CD14-positive monocyte (primary cell): ENCODE measurements at places on chromosomes 11 and 22.

DNA sequence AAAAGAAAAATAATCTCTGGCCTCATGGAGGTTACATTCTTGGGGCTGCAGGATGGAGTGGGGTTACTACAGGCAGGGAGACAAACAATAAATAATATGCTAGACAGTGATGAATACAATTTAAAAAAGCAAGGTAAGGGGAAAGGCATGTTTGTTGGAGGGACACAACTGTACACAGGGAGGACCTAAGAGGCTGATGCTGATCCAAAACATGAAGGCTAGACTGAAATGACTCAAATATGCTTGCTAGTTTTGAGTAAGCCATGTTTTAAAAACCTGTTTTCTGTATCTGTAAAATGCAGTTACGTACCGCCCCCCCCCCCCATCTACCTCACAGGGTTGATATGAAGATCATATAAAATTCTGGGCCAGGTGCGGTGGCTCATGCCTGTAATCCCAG is 44.0 kb downstream of the EIF4ENIF1 start:
- no peak for DNase-seq

DNA sequence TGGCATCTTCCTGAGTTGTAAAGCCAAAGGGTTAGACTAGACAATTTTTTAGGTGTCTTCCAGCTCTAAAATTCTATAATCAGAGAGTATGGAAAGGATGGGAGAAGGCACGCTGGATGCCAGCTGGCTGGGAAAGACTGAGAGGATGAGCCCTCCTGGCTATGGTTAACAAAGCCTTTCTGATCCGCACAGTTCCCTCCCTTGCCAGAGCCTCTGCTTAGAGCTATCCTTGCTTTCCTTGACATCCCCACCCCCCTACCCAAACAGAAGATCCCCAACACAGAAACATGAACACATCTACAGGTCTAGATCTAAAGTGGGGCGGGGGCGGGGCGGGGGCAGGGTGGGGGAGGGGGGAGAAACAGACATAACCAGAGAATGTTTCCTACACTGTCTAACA is 6.5 kb downstream of the TCF20 start:
- DNase-seq: no peak

DNA sequence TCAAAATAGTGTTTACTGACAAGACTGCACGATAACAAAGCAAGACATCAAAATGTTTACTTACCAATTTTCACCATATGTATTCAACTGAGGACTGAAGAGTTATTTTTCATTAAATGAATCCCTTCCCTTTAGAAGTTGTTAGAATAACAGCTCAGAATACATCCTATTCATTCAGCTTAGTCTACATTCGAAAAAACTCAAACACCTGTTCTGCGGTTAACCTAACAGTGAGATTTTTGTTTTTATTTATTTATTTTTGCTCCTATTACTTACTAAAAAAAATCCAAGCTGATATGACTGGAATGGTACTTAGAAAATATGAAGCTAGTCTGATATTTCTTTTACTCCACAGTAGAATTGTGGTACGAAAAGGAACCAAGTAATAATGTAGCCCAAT is 10.0 kb downstream of the KCNA4 start:
- DNase-seq: no peak

- no peak for DNase-seq
These were observed 601.3 kb downstream of the BUD13 start for GRCh38 chr11:116171271-116172140.

GRCh38 chr11:17734418-17734911 is at the start of gene KCNC1:
KCNC1 (plus strand) TSS chr11:17734781; CDS start chr11:17736003, 1,222 bp downstream.
- DNase-seq: no peak

- no peak for DNase-seq
These were observed 70.2 kb downstream of the NELL1 start for GRCh38 chr11:20739577-20739976.

GRCh38 chr11:36540998-36541397 is 26.8 kb upstream of the RAG1 start:
- DNase-seq: peak; percentile 12

DNA sequence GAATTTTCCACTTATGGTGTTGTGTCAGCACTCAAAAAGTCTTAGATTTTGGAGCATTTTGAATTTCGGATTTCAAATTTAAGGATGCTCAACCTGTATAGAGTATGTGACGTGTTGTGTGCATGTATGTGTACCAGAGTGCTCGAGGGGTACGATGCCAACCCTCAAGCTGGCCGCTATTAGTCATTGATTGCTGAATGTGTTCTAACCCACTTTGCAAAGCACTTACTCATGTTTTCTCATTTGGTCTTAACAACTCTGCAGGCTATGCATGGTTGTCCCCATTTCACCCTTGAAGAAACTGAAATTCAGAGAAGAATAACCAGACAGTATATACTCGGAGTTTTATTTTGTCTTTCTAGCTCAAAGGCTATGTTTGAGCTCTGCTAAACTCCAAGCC is 196.4 kb upstream of the TENM4 start:
- no peak for DNase-seq

DNA sequence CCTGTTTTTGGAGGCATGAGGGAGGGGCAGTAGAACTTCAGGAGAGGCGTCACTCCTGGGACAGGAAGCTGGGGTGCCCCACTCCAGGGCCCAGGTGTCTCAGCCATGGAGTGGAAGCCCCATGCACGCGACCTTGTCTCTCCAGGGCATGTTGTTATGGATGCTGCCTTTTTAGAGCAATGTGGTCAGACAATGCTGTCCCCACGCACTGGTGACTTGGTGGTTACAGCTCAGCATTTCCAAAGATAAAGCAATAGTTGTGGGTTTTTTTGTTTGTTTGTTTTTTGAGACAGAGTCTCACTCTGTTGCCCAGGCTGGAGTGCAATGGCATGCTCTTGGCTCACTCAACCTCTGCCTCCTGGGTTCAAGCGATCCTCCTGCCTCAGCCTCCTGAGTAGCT is 22.3 kb downstream of the EIF4G2 start:
- DNase-seq: no peak

GRCh38 chr11:96187822-96188221 is 155.2 kb downstream of the MAML2 start:
- DNase-seq: no peak

GRCh38 chr22:43978558-43978957 is 23.3 kb downstream of the SAMM50 start:
- no peak for DNase-seq

DNA sequence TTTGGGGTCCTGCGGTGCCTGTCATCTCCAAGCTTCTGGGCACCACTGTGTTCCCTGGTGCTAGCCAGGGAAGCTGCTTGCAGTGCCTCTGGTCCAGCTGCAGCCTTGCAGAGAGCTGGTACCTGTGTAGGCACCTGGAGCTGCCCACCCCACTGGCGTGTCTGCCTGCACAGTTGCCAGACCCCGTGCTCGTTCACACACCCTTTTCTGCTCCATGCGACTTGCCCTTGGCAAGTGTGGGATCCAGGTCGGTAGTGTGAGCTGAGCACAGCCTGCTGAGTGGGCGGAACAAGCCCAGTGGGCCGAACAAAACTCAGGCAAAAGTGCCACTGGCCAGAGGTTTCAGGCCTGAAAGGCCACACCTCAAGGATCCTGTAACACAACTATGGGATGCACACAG is 146.5 kb upstream of the MTMR2 start:
- DNase-seq: no peak

DNA sequence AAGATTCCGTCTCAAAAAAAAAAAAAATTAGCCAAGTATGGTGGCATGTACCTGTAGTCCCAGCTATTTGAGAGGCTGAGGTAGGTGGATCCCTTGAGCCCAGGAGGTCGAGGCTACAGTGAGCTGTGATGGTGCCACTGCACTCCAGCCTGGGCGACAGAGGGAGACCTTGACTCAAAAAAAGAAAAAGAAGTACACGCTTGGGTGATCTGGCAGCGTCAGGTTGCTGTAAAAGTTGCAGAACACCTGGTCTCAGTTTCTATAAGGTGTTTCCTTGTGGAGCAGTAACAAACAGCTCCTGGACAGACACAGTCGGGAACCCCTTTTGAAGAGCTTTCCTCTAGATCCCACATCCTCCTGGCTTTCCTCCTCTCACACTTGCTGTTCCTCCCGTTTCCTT is 45.8 kb downstream of the SCGB1A1 start:
- DNase-seq: no peak

DNA sequence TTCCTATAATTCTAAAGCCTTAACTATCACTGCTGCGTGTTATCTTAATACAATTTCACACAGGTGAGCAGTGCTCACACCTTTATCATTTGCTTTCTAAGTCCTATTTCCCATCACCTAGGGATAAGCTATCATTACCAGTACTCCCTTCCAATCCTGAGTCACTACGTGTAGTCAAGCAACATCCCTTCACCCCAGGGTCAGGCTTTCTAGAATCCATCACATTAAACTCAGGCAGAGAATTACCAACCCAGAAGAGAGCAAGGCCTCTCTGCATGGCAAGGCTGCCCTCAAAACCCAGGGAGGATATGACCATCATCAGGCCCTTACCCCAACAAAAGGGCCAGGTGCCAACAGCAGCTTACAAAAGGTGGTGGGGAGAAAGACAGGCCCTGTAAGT is 9.8 kb downstream of the PACSIN2 start:
- no peak for DNase-seq

GRCh38 chr22:22527312-22527711 is 7.2 kb upstream of the ZNF280A start:
- no peak for DNase-seq

- no peak for DNase-seq
These were observed 53.3 kb upstream of the PTPN5 start for GRCh38 chr11:18844753-18845367.
